CD4-positive, alpha-beta memory T cell (primary cell): ENCODE measurements at places on chromosomes 6 and 20. TPM values are rescaled to one million over a fixed set of nuclear protein-coding genes. Genes with fewer than 3 reads are reported as not detected.

The SYNGAP1 gene
- total RNA-seq = 47.8 TPM

DNA sequence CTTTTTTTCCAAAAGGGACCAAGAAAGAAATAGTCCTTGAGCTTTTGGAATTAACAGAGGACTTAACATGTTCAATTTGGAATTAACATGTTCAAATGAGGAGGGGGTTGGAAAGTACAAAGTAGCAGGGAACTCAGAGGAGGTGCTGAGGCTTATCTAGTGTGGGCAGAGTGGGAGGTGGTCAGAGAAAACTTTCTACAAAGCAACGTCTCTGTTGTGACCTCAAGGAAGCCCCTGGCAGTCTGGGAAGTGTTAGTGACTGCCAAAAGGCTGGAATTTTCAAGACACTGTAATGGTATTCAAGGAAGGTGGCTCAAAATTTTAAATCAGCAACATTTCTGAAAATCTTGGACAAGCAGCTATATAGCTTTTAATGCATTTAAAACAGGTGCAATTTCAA, 7.3 kb downstream of the ECI2 start:
- DNase-seq = no peak
- H3K4me3 ChIP-seq = no peak overlapping the region
- no peaks in the 10 kb centered on the region for H3K27me3 ChIP-seq
- H3K27ac ChIP-seq = no peak overlapping the region

DNA sequence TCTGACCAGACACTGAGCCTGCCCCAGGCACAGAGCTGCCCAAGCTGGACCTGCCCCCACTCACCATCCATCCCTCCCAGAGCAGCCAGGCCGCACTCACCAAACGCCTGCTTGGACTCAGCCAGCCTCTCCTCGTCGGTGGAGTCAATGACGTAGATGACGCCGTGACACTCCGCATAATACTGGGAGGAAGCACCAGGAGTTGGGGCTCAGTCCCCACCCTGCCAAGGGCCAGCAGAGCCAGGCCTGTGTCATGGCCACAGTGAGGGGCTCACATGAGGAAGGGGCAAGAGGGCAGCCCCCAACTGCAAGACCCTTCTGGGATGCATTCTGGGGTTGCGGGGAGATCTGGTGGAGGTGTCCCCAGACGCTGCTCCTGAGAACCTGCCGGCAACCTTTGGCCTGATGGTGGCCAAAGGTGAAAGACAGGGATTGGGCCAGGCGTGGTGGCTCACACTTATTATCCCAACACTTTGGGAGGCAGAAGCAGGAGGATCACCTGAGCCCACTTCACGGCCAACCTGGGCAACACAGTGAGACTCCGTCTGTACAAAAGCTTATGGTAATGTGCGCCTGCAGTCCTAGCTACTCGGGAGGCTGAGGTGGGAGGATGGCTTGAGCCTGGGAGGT, 5.6 kb downstream of the ARFRP1 start:
- peaks cover 32% of the 10 kb centered on the region for H3K36me3 ChIP-seq
- no peak overlapping the region for H3K4me3 ChIP-seq
- H3K27ac ChIP-seq = no peak overlapping the region
- no peak for DNase-seq
- peaks cover 49% of the 10 kb centered on the region for H3K4me1 ChIP-seq

DNA sequence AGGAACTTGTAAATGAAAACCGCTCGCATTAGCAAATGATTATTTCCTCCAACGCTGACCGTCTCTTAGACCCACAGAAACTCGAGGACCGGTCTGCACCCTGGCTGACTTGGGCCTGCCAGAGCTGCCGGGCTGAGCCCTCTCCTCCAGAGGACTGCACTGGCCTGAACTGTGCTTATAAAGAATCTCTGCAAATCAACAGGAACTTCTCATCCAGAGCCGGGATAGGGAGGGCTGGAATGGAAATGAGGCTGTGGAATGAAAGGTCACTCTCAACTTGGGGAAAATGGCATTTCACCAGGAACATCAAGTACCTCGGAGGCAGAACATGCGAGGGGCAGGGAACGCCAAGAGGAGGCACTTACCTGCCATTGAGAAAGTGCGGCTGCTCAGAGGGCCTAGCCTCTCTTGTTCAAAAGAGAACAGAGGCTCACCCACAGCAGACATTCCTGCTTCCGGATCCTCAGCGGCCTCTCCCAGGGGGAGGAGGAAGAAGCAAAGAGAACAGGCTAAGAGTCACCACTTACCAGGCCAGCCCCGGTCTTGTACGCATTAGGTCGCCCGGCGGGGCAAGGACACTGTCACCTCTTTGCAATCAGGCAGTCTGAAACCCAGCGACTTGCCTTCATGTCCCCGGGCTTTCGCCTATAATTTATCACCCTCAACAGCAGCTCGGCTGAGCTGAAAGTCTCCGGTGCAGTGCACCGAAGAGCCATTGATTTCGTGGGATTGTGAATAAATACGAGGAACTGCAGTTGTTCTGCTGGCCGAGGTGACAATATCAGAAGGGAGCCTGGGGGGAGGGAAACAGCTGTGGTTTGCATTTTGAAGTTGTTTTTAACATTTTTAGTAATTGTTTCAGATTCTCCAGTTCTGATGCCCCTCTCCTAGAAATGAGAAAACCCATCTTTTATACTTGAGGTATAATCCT, 37.6 kb downstream of the ZMYND8 start:
- H3K36me3 ChIP-seq = peaks cover 6% of the 10 kb centered on the region
- no peak overlapping the region for H3K4me3 ChIP-seq
- peaks cover 66% of the 10 kb centered on the region for H3K4me1 ChIP-seq
- H3K27ac ChIP-seq = no peak overlapping the region
- DNase-seq = no peak
- no peaks in the 10 kb centered on the region for H3K27me3 ChIP-seq
